Left ventricle myocardium inferior (tissue), 1 donor: ENCODE measurements at places on chromosomes 2 and 18. TPM values are rescaled to one million over a fixed set of nuclear protein-coding genes. Genes with fewer than 3 reads are reported as not detected.

SCN7A gene
- 22.3 TPM for total RNA-seq

CLIP4 gene
- total RNA-seq = 33.6 TPM

EMX1 gene
- not detected for total RNA-seq

LIMS3 gene
- total RNA-seq = 5.7 TPM

ADD2 gene
- total RNA-seq = 2.7 TPM

- H3K4me1 ChIP-seq = no peaks in the 10 kb centered on the region
- no peak overlapping the region for H3K27ac ChIP-seq
- H3K4me3 ChIP-seq = no peak overlapping the region
- no peaks in the 10 kb centered on the region for H3K27me3 ChIP-seq
These were observed 1098.0 kb upstream of the ZEB2 start for GRCh38 chr2:145617906-145618305.

GRCh38 chr2:58812771-58813344, 571.7 kb upstream of the FANCL start:
- no peak for DNase-seq
- H3K36me3 ChIP-seq = no peaks in the 10 kb centered on the region
- H3K27ac ChIP-seq = no peak overlapping the region
- H3K27me3 ChIP-seq = no peaks in the 10 kb centered on the region

DNA sequence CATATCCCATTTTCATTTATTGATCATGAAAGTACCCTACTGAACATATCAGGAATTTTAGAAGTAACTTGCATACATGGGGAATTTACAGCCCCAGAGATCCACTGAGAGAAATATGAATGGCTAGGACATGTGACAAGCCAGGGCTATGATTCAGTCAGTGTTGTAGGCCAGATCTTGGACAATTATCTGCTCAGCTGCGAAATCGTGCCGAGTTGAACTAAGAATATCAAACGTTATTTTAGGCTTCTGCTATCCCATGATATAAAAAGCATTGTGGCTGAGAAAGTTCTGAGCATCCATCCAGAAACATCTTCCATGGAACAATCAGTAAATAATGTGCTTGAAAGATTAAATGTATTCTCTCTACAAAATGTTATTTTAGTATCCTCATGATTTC, 85.7 kb upstream of the UNC80 start:
- H3K4me3 ChIP-seq = peak overlapping the region; percentile 16
- peak overlapping the region; percentile 78 for H3K27ac ChIP-seq
- no peaks in the 10 kb centered on the region for H3K27me3 ChIP-seq
- H3K4me1 ChIP-seq = peaks cover 23% of the 10 kb centered on the region
- no peaks in the 10 kb centered on the region for H3K36me3 ChIP-seq

GRCh38 chr2:11692966-11693521, 23.0 kb upstream of the NTSR2 start:
- DNase-seq = no peak
- no peaks in the 10 kb centered on the region for H3K36me3 ChIP-seq
- H3K4me3 ChIP-seq = no peak overlapping the region
- peaks cover 39% of the 10 kb centered on the region for H3K4me1 ChIP-seq
- H3K27ac ChIP-seq = no peak overlapping the region

DNA sequence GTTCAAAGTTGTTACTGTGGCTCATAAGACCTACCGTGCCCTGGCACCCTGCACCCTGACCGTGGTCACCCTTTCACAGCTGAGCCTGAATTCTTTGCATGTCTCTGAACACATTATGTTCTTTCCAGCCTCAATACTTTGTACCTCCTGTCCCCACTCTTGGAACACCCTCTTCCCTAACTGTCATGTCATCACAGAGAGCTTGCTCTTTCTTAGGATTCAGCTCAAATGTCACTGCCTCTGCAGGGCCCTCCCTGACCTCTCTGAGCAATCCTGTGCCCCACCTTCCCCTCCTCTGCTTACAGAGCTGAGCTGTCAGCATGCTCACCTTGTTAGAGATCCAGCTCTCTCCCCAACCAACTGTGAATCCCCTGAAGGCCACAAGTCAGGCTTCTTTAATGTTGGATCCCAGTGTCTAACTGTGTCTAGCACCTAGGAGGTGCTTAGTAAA, 15.0 kb downstream of the PRKAG3 start:
- H3K36me3 ChIP-seq = peaks cover 53% of the 10 kb centered on the region
- no peak overlapping the region for H3K4me3 ChIP-seq
- DNase-seq = no peak
- no peak overlapping the region for H3K27ac ChIP-seq

DNA sequence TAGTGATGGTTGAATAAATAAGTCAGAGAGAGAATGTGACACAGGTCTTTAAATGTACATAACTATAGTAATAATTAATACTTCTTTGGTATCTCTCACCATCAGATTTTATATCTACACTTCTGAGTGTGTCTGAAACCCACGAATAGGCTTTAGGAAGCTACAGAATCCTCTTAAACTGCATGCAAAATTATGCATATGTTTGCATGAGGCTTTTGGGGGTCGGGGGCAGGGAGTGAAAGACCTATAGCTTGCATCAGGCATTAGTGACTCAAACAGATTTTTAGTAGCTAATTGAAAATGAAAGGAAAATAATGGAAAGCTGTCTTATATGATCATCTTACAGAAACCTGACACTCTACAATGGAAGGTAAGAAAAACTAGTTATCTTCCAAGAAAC, 14.9 kb downstream of the LRPPRC start:
- peaks cover 9% of the 10 kb centered on the region for H3K4me1 ChIP-seq
- no peaks in the 10 kb centered on the region for H3K27me3 ChIP-seq
- H3K27ac ChIP-seq = no peak overlapping the region
- peaks cover 60% of the 10 kb centered on the region for H3K36me3 ChIP-seq
- no peak for DNase-seq

GRCh38 chr2:6083136-6083535, 391.0 kb downstream of the SOX11 start:
- no peak for DNase-seq
- peaks cover 5% of the 10 kb centered on the region for H3K4me1 ChIP-seq
- H3K27me3 ChIP-seq = no peaks in the 10 kb centered on the region
- no peak overlapping the region for H3K27ac ChIP-seq
- no peak overlapping the region for H3K4me3 ChIP-seq

GRCh38 chr2:105405291-105405690, 6.4 kb upstream of the FHL2 start:
- H3K27ac ChIP-seq = peak overlapping the region; percentile 75
- peaks cover 82% of the 10 kb centered on the region for H3K4me1 ChIP-seq
- DNase-seq = no peak
- no peak overlapping the region for H3K4me3 ChIP-seq

- no peaks in the 10 kb centered on the region for H3K36me3 ChIP-seq
- no peaks in the 10 kb centered on the region for H3K4me1 ChIP-seq
- DNase-seq = no peak
These were observed 48.5 kb downstream of the CDK15 start for GRCh38 chr2:201854841-201855240.

GRCh38 chr2:229342376-229342775, 71.3 kb upstream of the PID1 start:
- no peaks in the 10 kb centered on the region for H3K36me3 ChIP-seq
- no peaks in the 10 kb centered on the region for H3K4me1 ChIP-seq
- DNase-seq = peak; percentile 28
- H3K4me3 ChIP-seq = no peak overlapping the region

GRCh38 chr2:105747991-105748390, 3.3 kb downstream of the NCK2 start:
- peak overlapping the region; percentile 93 for H3K27ac ChIP-seq
- DNase-seq = no peak
- no peaks in the 10 kb centered on the region for H3K36me3 ChIP-seq
- H3K4me3 ChIP-seq = peak overlapping the region; percentile 89
- peaks cover 83% of the 10 kb centered on the region for H3K4me1 ChIP-seq

GRCh38 chr2:196957442-196957841, 30.9 kb upstream of the PGAP1 start:
- no peaks in the 10 kb centered on the region for H3K4me1 ChIP-seq
- no peaks in the 10 kb centered on the region for H3K36me3 ChIP-seq
- no peak for DNase-seq
- no peak overlapping the region for H3K4me3 ChIP-seq
- H3K27me3 ChIP-seq = no peaks in the 10 kb centered on the region

DNA sequence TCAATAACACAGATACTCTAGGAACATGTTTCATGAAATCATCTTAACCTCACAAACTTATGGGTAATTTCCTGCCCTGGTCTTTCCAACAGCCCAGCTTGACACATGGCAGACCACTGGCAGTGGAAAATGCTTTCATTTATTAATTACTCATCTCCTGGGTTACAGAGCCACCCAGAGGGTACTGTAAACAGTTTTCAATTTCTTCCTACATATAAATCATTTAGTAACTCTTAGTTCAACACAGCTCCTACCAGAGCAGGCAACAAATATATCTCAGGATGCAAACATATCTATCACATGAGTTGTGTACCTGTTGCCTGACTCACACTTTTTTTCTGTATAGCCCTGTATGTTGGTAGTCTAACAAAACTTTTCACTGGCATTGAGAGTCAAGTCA, 99.2 kb upstream of the VRK2 start:
- no peaks in the 10 kb centered on the region for H3K27me3 ChIP-seq
- no peaks in the 10 kb centered on the region for H3K36me3 ChIP-seq
- H3K4me3 ChIP-seq = no peak overlapping the region
- no peaks in the 10 kb centered on the region for H3K4me1 ChIP-seq
- DNase-seq = no peak

DNA sequence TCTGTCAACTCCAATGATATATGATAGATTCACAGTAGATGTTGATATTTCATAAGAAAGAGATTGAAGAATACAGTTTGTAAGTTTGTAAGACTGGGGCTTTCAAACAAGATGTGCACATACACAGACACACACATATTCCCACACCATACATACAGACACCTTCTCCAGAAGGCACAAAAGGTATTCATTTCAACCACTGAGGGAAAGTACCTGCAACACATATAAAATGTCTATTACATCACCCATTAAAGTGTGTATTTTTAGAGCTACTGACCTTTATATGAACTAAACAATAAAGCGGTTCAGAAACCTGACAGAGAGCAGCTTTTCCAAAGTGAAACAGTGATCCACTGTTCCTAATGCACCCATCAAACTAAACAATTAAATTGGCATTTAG, 53.3 kb downstream of the CCDC148 start:
- peaks cover 9% of the 10 kb centered on the region for H3K4me1 ChIP-seq
- H3K4me3 ChIP-seq = no peak overlapping the region
- H3K27ac ChIP-seq = no peak overlapping the region
- H3K36me3 ChIP-seq = no peaks in the 10 kb centered on the region

- H3K27me3 ChIP-seq = no peaks in the 10 kb centered on the region
- H3K4me3 ChIP-seq = no peak overlapping the region
- no peaks in the 10 kb centered on the region for H3K4me1 ChIP-seq
These were observed 99.8 kb downstream of the AKAIN1 start for GRCh38 chr18:5097116-5097703.

DNA sequence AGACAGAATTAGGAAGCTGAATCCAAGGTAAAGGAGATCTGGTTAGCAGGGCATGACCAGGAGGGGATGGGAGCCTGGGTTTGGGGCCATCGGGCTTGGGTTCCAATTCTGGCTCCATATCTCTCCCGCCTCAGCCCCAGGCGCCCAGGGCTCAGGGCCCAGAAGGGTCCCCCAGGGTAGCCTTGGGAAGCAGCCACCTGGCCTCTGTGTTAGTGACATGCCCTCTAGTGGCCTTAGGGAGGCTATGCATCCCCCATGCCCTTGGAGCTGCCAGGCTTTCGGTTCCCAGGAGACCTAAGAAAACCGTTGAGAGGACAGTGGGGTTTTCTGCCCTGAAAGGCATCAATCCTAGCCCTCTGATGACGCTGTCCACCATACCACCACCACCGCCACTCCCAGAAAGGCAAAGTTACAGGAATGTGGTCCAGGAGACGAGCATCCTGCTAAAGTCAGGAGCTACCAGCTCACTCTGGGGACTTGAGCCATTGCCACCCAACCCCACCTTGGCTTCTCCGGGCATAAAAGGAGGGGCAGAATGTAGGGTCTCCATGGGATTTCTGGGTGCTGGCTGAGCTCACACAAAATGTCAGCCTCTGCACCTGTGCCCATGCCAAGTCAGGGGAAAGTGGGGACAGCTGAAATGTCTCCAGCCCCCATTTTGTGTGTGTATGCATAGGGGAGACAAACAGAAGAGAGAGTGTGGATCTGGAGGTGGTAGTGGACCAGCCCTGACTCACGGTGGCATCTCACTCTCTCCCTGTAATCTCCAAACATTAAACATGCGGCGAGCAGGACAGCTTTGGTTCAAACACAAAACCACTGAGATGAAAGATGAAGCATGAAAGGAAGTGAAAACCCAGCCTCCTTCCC, 56.5 kb downstream of the EMX1 start:
- H3K27ac ChIP-seq = no peak overlapping the region
- H3K27me3 ChIP-seq = no peaks in the 10 kb centered on the region
- no peak overlapping the region for H3K4me3 ChIP-seq
- H3K4me1 ChIP-seq = peaks cover 10% of the 10 kb centered on the region

GRCh38 chr18:79741362-79741700, 56.4 kb upstream of the KCNG2 start:
- no peak overlapping the region for H3K4me3 ChIP-seq
- no peaks in the 10 kb centered on the region for H3K4me1 ChIP-seq
- H3K27ac ChIP-seq = no peak overlapping the region
- H3K27me3 ChIP-seq = no peaks in the 10 kb centered on the region

DNA sequence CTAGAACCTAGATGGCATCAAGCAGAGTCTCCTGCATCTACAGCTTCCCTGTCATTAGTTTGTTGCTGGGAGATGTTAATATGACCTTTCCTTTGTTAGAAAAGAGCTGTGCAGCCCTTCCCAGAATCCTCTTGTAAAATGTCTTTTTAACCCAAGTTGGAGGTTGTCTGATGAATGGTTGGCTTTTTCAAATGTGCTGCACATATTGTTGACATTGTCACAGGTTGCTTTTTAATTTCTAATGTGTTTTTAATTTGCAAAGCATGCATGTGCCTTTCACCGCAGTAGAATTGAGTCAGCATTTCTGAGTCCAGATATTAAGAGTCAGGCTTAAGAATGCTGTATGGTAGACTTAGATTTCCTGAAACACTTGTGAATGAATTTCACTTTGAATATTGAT, 120.8 kb downstream of the GREB1L start:
- H3K27me3 ChIP-seq = no peaks in the 10 kb centered on the region
- H3K36me3 ChIP-seq = no peaks in the 10 kb centered on the region
- no peak overlapping the region for H3K4me3 ChIP-seq
- no peak overlapping the region for H3K27ac ChIP-seq
- DNase-seq = no peak

DNA sequence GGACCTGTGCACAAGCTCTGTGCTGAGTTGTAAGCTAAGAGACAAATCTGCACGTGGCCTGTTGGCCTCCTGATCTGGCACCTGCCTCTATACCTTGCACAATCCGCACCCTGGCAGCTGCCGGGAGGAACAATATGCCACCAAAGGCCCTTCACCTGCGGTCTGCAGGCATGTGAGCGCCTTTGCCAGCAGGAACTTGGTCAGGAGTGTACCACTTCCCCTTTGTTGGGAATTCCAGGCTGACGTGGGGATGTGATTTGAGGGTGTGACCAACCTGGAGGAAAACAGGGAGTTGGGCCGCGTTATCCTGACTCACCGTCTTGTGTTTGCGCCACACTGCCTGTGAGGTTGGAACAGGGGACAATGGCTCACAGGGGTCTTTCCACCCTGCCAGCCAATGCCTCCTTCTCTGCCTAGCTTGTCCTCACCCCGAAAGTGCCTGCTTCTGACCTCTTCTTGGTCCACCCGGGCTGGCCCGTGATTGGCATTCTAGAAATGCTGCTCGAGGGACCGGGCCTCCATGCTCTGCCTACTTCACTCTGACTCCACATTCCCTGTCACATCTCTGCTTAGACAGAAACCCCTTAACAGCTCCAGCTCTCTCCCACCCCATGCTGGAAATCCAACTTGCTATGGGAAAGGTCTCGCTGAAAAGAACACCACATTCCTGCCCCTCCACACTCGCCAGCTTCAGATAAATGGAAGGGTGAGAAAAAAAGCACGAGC, 67.1 kb upstream of the MAP4K4 start:
- no peak for DNase-seq
- H3K36me3 ChIP-seq = no peaks in the 10 kb centered on the region
- no peaks in the 10 kb centered on the region for H3K4me1 ChIP-seq
- H3K27me3 ChIP-seq = no peaks in the 10 kb centered on the region
- H3K4me3 ChIP-seq = no peak overlapping the region

GRCh38 chr2:10480359-10480949, 32.3 kb upstream of the ODC1 start:
- no peak overlapping the region for H3K27ac ChIP-seq
- no peaks in the 10 kb centered on the region for H3K36me3 ChIP-seq
- H3K4me1 ChIP-seq = no peaks in the 10 kb centered on the region
